ENCODE measurements at places on chromosomes 4 and X. TPM values are rescaled to one million over a fixed set of nuclear protein-coding genes. Genes with fewer than 3 reads are reported as not detected.

TCEAL5 gene
- total RNA-seq: not detected

GJB1 gene
- total RNA-seq: not detected

GRCh38 chr4:51831133-51831532, 11.8 kb upstream of the DCUN1D4 start:
- H3K4me1 ChIP-seq: no peaks in the 10 kb centered on the region
- peaks cover 20% of the 10 kb centered on the region for H3K27me3 ChIP-seq
- peaks cover 2% of the 10 kb centered on the region for H3K36me3 ChIP-seq
- DNase-seq: no peak
- H3K27ac ChIP-seq: no peak overlapping the region

GRCh38 chr4:80006935-80007744, 65.9 kb downstream of the ANTXR2 start:
- H3K4me1 ChIP-seq: peaks cover 15% of the 10 kb centered on the region
- DNase-seq: no peak
- peaks cover 9% of the 10 kb centered on the region for H3K36me3 ChIP-seq
- H3K4me3 ChIP-seq: no peak overlapping the region

GRCh38 chr4:114323841-114324240, 274.8 kb upstream of the UGT8 start:
- no peak for DNase-seq
- no peaks in the 10 kb centered on the region for H3K36me3 ChIP-seq
- H3K27ac ChIP-seq: no peak overlapping the region
- no peaks in the 10 kb centered on the region for H3K27me3 ChIP-seq
- H3K4me3 ChIP-seq: no peak overlapping the region

DNA sequence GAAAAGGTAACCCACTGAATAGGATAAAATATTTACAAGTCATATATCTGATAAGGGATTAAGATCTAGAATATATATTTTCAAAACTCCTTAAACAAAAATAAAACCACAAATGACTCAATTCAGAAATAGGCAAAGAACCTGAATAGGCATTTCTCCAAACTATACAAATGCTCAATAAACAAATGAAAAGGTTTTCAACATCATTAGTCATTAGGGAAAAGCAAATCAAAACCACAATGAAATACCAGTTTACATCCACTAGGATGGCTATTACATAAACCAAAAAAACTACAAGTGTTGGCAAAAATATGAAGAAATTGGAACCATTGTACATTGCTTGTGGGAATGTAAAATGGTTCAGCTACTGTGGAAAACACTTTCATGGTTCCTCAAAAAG, 167.0 kb upstream of the GALNT7 start:
- peaks cover 43% of the 10 kb centered on the region for H3K4me1 ChIP-seq
- no peak overlapping the region for H3K27ac ChIP-seq
- no peaks in the 10 kb centered on the region for H3K27me3 ChIP-seq

DNA sequence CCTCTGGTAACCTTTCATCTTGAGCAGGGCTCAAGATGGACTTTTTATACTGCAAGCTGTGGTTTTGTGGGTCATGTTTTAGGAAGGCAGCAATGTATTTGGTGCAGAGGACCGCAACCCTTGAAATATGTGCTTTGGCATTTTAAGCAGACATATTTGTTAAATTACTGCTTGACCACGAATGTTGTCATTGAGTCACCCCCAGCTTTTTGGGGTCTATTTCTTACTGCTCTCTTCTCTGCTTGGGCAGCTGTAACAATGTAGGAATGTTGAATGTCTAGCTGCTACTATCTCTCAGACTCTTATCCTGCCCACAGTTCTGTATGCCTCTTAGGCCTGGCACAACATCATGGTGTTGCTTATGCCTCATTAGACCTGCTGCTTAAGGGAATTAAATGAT, 6.0 kb downstream of the RBPJ start:
- DNase-seq: no peak
- no peaks in the 10 kb centered on the region for H3K27me3 ChIP-seq
- H3K4me3 ChIP-seq: no peak overlapping the region
- no peaks in the 10 kb centered on the region for H3K36me3 ChIP-seq
- peak overlapping the region; percentile 76 for H3K27ac ChIP-seq
- H3K4me1 ChIP-seq: peaks cover 80% of the 10 kb centered on the region

- H3K4me1 ChIP-seq: peaks cover 8% of the 10 kb centered on the region
- H3K27me3 ChIP-seq: peaks cover 43% of the 10 kb centered on the region
- no peak overlapping the region for H3K4me3 ChIP-seq
- no peak overlapping the region for H3K27ac ChIP-seq
- DNase-seq: no peak
Measured at GRCh38 chr4:164379694-164380093, 374.2 kb upstream of the SMIM31 start.
